Non-pigmented ciliary epithelial cell (primary cell): ENCODE measurements at places on chromosomes 7 and 10.

DNA sequence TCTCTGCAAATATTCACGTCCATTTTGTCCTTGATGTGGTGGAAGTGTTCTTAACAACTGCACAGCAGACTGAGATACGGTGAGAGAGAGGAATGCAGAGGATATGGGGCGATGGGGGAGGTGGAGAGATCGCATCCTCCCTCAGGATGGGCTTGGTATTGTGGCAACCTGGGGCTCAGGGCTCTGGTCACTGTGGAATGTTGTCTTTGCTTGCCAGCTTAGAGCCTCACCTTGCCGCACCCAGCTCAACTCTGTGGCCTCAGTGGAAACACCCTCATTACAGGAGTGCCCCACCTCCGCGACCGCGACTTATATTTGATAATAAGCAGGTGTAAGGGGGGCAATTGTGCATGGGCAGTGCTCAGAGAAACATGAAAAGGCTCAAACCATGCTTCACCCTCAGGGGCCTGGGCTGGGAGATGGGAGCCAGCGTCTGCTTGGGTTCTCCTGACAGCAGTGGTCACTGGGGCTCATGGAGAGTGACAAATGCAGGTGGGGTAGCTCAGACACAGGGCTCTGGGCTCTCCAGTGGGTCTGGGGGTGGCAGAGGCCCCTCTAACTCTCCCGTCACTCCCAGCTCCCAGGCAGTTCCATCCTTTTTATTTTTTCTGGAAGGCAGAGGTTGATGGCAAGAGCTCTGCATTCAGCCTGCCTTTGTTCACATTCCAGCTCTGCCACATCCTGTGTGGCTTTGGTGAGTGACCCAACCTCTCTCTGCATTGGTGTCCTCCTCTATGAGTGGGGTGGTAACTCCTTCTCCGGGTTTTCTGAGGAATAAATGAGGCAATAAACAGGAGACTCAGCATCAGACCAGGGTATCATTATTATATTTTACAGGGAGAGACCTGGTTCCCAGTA lies 43.1 kb upstream of the EMX2 start:
- DNase-seq = no peak

DNA sequence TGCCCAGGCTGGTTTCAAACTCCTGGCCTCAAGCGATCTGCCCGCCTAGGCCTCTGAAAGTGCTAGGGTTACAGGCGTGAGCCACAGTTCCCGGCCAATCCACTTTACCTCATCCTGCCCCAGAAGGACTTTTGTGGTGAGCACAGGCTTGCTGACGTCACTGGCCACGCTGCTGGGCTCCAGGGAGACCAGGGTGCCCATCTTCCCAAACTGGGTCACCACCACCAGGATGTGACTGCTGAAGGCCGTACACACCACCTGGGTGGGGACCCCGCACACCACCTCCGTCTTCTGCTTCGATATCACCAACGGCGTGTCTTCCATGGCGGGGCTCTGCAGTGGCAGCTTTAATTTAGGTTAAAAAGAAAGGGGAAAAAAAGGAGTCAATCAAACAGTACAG lies 816 bp downstream of the PSMG3 start:
- DNase-seq = no peak

- DNase-seq = no peak
Measured at GRCh38 chr7:21106296-21106732, 319.6 kb upstream of the SP8 start.

- no peak for DNase-seq
Measured at GRCh38 chr7:90596671-90597562, 796 bp downstream of the CDK14 start.

- no peak for DNase-seq
Measured at GRCh38 chr10:85420501-85421191, 945.9 kb downstream of the GRID1 start.

- DNase-seq = no peak
Measured at GRCh38 chr10:14684354-14684753, 90.3 kb downstream of the FAM107B start.
